ENCODE measurements at places on chromosomes 11 and 22.

- no peak for DNase-seq
Measured at GRCh38 chr11:112361396-112361795, 100.7 kb upstream of the PLET1 start.

DNA sequence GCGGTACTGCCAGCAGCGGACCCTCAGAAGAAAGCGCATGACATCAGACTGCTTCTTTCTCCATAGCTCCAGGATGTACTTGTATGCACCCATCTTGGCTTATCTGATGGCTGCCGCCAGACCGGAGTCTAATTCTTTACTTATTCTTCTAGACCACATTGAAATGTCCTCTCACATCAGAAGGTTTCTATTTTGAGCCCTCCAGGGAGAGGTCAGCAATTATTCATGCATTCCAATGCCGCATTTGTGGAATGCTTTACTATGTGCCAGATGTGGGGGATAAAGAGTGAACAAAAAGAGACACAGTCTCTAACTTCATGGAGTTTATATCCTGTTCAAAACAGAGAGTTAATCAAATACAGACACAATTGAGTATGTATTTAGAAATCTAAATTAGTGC, 230.1 kb downstream of the MIAT start:
- DNase-seq = no peak

- no peak for DNase-seq
Measured at GRCh38 chr11:69654660-69655478, 13.9 kb downstream of the CCND1 start.

DNA sequence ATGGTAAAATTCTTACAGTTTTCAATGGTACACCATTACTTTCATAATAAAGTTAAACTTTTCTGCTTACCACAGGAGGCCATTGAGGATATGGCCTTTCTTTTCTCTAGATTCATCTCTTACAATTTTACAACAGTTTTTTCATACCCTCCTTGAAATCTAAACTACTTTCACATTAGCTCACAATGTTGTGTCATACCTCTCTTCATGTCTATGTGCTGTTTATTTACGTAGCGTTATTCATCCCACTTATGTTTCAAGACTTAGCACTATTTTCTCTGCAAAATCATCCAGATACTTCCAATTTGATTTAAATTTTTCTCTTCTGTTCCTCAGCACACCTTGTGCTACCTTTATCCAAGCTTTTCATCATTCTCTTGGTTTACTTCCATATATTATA, 123.3 kb downstream of the METTL15 start:
- DNase-seq = no peak

- no peak for DNase-seq
Measured at GRCh38 chr11:47593934-47594855, at the start of gene C1QTNF4. Gene C1QTNF4 (minus strand): TSS chr11:47594411. CDS start chr11:47590810, 3,601 bp downstream.

DNA sequence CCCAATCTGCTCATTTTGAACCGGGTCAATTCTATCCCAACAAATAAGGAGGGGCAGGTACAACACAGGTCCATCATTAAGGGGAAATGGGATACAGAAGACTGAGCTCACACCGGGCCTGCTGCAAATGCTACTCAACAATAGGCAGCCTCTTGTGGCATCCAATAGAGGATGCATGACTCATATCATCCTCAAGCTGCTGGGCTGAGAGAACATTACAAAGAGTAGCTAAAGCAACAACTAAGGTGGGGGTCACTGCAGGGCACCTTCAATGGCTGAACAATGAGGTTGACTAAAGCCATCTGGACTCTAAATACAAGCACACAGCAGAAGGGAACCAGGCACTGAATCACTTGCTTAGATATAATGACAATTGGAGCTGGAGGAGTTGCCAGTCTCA, 130.1 kb upstream of the SYN3 start:
- no peak for DNase-seq

DNA sequence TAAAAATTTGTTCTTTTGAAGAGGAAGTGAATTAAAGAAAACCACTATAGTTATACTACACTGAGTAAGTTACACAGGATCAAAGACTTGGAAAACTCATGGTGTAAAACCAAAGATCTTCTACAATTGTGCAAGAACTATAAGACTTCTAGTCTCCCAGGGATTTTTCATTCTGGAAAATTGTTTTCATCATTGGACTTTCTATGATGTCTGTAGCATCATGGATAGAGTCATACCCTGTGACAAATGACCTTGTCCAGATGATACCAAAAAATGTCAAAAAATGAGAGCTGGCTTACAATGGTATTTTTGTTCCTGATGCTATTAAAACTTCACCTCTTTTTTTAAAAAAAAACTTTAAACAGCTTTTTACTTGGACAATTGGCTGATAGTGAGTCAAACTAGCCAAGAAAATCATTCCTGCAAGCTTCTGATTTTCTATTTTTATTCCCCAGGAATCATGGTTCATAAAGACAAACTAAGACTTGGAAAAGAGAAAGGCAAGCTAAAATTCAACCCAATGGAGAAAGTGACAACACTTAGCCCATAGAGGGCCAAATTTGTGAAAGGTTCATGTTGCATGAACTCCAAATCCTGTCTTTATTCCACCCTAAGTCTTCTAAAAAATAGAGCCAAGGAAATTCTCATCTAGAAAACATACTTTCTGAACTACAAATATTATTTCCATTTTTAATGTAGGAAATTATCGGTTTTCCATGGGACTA, 30.7 kb downstream of the ME3 start:
- no peak for DNase-seq

All from stimulated activated CD8-positive, alpha-beta memory T cell treated with anti-CD3 and anti-CD28 coated beads, Interleukin-7, amount 100 ng/mL, for 1 hour (primary cell).